OCI-LY7 (cell line): ENCODE measurements at places on chromosomes 2 and 18. TPM values are rescaled to one million over a fixed set of nuclear protein-coding genes. Genes with fewer than 3 reads are reported as not detected.

SERPINB3 gene
- not detected in 2 replicates for total RNA-seq

GTF2A1L gene
- not detected in 2 replicates for total RNA-seq

IL36B gene
- total RNA-seq = not detected in 2 replicates

- no peak for DNase-seq
These were observed 40.1 kb downstream of the AGPS start for GRCh38 chr2:177432703-177433102.

- no peak for DNase-seq
These were observed 104.2 kb downstream of the CCDC85A start for GRCh38 chr2:56287974-56288373.

- no peak for DNase-seq
These were observed 859.5 kb upstream of the CNTNAP5 start for GRCh38 chr2:123165616-123166015.
